NCI-H748 treated with DMSO at 0.1 percent for 48 hours (cell line): ENCODE measurements at places on chromosomes 13 and 19.

- peak; percentile 13 for DNase-seq
Observed at GRCh38 chr19:29263305-29264135, 50.6 kb upstream of the UQCRFS1 start.

- DNase-seq: no peak
Observed at GRCh38 chr19:49520705-49521319, 7.0 kb upstream of the RCN3 start.

GRCh38 chr19:28297586-28298157 lies 915.3 kb downstream of the UQCRFS1 start:
- DNase-seq: no peak

DNA sequence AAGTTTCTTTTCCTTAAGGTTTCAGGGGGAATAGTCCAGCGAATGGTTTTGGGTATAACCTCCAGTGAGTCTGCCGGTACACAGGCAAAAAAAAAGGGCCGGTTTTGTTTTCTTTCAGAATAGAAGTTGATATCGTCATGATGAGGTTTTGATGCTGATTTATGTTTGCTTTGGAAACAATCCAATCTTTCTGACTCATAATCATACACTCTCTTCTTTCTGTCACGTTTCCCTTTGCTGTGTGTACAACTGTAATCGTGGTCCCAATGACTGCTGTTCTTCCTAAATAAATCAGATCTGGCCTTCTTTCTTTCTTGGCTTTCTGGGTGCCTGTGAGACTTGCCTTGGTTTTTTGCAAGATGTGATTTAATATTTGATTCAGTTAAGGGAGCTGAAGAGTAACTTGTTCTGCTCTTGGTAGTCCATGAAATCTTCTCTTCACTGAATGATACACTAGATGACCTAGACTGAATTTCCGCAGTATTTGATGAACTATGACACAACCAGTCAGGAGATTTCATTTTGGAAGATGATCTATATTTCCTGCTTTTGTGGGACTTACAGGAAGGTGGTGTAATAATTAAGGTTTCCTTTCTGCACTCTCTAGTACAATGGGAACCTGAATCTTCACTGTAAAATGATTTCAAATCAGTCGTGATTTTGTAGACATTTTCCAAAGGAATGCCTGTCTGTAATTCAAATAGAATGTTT lies 34.9 kb upstream of the METTL21C start:
- peak; percentile 17 for DNase-seq

DNA sequence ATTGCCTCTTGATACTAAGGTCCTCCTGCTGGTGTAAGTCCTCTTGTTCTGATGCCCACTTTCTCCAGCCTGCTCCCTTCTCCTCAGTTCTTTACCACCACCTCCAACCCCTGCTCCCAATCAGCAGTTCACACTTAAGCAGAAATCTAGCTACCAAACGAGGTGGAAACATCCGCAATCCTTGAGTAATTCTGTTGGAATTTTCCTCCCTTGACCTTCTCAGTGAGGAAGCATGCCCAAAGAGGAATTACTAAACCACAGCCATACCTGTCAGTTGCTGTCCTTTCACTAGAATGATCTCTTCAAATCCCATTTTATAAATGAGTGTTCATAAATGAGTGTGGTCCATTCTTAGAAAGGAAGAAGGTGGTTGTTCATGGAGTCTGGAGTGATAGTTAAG lies 289.9 kb downstream of the DACH1 start:
- no peak for DNase-seq

DNA sequence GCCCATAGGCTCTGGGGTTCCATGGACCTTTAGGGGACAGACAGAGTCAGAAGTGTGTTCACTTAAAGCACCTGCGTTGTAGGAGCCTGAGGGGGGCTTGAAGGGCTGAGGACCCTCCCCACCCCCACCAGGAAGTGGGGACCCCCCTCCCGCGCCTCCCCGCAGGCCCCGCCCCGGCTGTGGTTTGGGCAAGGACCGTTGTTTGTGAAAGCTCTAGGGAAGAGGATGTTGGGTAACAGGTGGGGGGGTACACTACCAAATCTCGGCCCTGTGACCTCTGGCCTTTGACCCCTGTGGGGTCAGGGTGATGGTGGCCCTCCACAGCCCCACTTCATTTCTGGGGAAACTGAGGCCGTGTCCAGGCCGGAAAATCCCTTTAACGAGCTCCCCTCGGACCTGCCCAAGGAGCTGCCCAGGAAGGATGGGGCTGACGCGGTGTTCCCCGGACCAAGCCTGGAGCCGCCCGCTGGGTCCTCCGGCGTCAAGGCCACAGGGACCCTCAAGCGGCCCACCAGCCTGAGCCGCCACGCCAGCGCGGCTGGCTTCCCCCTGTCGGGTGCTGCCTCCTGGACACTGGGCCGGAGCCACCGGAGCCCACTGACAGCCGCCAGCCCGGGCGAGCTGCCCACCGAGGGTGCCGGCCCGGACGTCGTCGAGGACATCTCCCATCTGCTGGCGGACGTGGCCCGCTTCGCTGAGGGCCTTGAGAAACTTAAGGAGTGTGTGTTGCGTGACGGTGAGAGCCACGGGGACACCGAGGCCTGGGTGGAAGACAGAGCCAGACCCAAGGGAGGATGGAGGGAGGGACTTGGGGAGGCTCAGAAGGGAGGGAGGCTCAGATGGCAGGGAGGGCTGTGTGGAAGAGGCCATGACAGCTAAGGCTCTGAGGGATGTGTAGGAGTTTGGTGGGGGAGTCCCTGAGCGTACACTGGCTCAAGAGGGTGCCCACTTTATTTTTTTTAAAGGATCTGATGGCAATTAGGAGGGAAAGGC lies 1.3 kb downstream of the ARHGAP45 start:
- no peak for DNase-seq

DNA sequence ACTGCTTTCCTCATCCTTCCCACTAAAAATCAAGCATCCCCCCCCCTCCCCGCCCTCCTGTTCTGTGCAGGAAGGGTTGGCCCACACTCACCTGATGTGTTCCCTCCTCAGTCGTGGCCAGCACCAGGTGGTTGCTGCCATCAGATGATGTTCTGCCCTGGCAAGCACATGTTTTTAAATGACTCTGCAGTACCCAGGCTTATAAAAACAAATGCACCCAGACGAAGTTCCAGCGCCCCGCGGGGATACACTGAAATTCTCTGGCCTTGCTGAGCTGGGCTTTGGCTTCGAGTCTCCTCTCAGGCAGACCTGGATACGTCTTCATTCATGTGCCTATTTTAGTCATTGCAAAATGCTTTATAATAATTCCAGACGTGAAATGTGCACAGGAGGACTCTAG lies 316.3 kb downstream of the DLEU7 start:
- DNase-seq: no peak

GRCh38 chr13:46321494-46322225 lies 65.4 kb downstream of the RUBCNL start:
- DNase-seq: peak; percentile 40

DNA sequence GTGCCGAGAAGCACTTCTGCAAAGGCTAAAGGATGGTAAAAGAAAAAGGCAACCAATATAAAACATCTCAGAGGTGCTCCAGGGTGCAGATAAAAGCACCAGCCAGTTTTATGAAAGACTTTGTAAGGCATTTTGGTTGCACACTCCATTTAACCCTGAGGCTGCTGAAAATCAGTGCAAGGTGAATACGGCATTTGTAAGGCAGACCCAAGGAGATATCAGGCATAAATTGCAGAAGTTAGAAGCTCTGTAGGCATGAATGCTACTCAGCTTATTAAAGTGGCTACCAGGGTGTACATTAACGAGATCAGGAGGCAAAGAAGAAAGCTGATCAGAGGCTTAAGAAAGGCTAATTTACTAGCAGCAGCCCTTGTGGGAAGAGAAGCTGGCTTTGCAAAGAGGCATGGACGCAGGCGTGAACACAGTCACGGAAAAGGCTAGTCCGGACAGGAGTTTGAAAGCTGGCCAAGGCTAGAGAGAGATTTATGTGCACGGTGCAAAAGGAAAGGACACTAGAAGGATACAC lies 99.6 kb downstream of the ZNF429 start:
- no peak for DNase-seq

DNA sequence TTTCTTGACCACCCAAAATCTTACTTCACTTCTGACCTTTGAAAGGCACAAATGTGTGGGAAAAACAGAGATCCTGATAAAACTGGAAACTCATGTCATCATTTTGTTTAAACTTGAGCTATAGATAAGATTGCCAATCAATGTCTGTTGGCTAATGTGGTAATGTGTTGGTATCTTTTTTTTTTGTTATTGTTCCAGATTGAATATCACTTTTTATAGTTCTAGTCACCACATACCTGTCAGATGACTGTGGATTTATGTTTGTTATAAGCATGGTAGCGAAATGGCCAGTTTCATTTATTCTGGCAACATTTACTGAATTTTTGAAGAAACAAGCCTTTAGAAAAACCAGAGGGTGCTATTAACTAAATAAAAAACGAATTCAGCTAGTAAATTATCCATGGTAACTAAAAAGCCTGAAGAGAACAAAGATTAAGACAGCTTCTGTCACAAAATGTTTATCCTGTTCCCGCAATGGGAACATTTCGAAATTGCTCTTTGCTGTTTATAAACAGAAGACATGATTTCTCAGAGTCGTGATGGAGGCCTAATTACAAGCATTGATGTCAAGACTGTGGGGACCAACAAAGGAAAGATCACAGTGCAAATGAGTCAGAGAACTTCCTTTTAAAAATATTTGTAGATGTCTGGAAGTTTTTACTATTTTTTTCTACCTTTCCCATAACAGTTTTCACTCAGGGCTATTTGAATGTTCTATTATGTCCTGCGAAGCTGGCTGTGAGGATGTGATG lies 82.9 kb upstream of the POSTN start:
- DNase-seq: no peak

DNA sequence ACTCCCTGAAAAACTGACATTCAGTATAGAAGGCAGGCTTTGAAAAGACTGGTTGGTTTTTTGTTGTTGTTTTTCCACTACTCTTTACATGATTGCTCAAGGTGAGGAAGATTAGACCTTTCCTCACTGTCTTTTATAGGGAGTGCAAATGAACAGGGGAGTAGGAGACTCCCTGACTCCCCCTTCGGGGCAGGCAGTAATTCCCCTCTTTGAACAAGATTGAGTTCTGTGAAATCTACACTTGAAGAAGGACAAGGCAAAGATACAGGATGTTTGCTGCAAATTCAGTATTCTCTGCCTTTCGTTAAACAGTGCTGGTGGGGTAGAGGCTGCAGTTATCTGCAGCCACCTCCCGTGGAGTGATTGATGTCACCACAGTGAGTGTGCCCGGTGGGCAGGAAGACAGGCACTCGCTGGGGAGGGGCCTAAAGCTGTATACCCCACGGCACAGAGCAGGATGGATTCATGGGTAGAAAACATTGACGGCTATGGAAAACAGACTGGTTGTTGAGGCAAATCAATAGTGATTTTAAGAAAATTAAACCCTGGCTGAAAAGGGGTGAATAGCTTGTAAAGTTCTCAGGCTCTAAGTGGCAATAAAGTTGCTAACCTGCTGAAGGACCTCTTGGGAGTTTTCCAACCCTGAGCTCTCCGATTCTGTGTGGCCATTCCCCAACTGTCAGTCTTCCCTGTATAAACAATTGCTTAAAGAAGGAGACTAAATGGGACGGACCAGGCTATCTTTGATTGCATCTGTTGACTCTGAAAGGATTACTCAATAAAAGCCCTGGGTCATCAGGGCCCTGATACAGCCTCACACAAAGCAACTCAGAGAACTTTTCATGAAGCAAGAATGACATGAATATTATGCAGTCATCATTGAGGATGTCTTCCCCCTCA lies 308.3 kb downstream of the TBC1D4 start:
- no peak for DNase-seq

DNA sequence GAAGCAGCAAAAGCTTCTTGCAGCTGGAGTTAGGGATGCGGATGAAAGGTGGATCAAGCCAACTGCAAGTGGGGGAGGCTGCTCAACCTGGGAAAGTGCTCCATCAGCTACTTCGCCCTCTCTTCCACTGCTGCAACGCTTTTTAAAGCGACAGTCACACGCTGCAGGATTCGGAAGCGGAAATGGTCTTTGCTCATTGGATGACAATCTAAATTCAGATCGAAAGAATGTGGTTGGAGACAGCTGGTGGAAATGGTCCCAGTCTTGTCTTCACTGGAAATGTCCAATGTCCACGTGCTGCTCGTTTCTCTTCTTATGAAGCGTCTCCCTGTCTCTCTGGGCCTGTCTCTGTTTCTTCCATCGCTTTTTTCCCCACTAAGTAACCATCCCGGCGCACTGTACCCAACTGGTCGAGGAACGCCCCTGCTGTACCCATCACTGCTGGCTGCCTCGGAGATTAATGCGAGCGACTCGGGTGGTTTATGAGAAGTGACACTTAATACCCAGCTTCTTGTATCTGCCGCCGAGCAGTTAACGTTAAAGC lies 2.1 kb upstream of the FGF9 start:
- no peak for DNase-seq

GRCh38 chr19:18771328-18772242 lies 19.5 kb downstream of the COMP start:
- no peak for DNase-seq

DNA sequence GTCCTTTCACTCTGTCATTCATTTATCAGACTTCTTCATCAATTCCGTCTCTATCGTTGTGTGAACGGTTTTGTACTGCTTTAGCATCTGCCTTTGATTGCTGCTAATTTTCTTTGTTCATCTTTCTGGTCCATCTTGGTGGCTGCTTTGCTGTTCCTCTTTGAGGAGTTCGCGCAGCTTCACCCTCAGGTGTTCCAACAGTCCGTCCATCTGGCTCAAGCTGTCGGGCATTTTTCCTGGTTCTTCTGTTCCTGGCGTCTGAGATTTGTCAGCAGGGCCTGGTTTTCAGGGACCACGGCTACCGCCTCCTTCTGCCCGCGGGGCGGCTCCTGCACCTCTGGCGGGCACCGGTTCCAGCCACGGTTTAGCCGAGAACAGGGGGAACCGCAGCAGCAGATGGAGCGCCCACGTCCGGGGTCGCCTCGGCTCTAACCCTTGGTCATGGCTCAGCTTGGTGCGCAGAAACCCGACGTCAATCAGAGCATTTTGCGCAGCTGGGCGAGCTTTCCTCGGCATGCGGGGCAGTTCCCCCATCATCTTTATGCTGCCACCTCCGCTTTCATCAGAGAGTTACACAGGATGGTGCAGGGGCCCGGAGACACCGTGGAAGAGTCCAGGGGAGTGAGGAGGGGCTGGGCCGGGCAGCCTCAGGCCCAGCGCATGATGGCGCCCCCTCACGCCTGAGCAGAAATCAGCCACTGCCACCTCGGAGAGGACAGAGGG lies 89.5 kb downstream of the ZNF100 start:
- no peak for DNase-seq

GRCh38 chr13:99374994-99375737 lies 68.0 kb upstream of the GPR183 start:
- no peak for DNase-seq

GRCh38 chr13:27053210-27053884 lies 118.3 kb downstream of the USP12 start:
- no peak for DNase-seq

GRCh38 chr19:32257326-32258073 lies 87.9 kb upstream of the ZNF507 start:
- DNase-seq: no peak

GRCh38 chr13:43300865-43301264 lies 277.5 kb downstream of the DNAJC15 start:
- no peak for DNase-seq

DNA sequence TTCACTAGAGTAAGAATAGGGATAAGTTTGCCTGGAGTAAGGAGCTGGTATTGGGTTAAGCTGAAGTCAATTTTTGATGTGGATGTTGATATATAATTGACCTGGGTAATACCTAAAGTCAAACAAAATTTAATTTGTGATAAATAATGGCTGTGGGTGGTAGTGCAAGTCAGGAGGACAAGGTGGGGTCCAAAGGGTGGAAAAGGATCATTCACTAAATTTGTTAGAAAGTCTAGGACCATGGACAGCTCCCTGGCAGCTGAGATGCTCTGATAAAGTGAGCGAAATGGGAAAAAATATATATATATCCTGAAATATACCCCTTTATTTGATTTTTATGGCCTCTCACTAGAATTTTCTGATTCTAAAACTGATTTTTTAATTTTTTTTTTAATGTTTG lies 463.5 kb downstream of the GPC6 start:
- no peak for DNase-seq

- DNase-seq: no peak
Observed at GRCh38 chr19:8615813-8616596, 5.5 kb upstream of the ADAMTS10 start.
